Left ventricle myocardium inferior (tissue), 1 donor: ENCODE measurements at places on chromosomes 13 and 19. TPM values are rescaled to one million over a fixed set of nuclear protein-coding genes. Genes with fewer than 3 reads are reported as not detected.
A peak's percentile ranks its signal among the peaks of the same experiment; 100 is the strongest.

DNA sequence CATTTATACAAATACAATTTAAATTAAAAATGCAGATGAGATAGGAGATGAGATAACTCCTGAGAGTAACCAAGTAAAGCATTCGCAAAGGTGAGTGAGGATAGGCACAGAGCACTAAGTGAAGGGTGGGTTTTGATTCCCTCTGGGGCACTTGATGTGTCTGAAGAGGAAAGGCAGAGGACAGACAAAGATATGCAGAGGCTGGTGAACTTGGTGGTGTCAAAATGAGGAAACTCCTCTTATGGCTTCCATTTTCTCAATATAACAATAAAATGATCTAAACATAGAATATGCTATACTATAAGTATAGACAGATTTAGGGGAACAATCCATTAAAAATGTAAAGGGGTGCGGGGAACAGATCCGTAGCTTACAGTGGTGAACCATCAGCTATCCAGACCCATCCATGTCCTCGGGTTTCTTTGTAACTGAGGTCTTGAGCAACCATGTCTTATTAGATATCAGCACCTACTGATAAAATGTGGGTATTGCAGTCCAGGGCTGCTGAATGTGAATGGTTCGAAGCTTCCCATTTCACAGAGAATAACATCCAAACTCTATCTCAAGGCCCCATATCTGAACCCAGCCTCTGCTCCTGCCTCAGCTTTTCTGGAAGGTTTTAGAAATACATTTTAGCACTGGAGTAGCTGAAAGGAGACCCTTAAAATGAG lies 73.9 kb upstream of the SLC10A2 start:
- no peaks in the 10 kb centered on the region for H3K4me1 ChIP-seq
- no peak for DNase-seq
- H3K36me3 ChIP-seq: no peaks in the 10 kb centered on the region
- no peak overlapping the region for H3K4me3 ChIP-seq
- H3K27me3 ChIP-seq: no peaks in the 10 kb centered on the region
- H3K27ac ChIP-seq: no peak overlapping the region

DNA sequence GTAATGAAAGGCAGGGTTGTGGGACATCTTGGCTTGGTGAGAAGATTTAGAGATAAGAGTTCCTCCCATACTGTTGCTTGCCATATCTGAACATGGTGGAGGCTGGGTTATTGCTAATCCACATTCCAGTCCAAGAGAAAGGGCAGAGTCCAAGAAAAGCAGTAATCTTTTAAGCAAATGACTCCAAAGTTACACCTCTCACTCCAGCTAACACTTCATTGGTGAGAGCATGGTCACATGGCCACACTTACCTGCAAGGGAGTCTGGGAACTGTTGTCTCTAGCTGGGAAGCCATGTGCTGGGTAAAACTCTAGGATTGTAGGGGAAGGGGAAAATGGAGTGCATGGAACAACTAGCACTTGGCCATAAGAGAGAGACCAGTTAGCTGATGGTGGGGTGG lies 5.6 kb downstream of the C19orf81 start:
- DNase-seq: no peak
- peaks cover 16% of the 10 kb centered on the region for H3K4me1 ChIP-seq
- H3K27me3 ChIP-seq: peaks cover 97% of the 10 kb centered on the region
- H3K36me3 ChIP-seq: no peaks in the 10 kb centered on the region
- no peak overlapping the region for H3K4me3 ChIP-seq

DNA sequence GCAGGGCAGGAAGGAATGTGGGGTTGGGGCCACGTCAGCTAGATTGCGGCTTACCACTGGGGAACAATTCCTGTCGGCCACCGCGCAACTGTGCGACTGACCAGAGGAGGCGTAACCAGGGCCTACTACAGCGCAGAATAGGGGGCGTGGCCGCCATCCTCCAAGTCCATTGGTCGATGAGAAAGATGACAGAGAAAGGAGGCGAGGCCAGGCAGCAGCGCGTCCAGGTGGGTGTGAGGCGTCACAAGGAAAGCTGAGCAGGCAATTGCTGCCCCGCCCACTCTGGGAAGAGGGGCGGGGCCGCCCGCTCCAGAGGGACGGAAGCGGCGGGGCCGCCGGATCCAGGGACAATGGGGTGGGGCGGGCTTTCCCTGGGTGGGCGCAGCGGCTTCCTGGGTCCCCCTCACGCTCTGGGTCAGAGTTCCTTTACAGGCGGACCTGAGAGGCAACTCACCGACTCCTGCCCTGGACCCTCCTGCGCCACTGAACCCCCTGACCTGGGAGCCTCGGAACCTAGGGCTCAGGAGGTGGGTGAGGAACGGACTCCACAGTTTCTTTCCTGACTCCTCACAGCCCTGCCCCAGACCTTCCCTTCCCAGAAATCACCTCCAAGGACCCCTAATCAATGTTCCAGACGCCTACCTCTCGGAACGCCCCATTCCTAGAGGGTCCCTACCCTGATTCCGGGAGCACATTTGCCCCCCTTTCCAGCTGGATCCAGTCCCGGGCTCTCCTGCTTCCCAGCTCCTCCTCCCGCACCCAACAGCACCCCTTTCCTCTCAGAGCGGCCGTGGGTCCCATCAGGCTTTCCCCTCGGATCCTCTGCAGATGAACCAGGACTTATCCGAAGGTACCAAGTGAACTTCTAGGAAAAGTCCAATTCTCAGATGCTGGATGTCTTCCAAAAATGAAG lies 101.5 kb upstream of the ZNF492 start:
- peak overlapping the region; percentile 2 for H3K27ac ChIP-seq
- H3K27me3 ChIP-seq: peaks cover 44% of the 10 kb centered on the region
- no peaks in the 10 kb centered on the region for H3K4me1 ChIP-seq
- H3K4me3 ChIP-seq: peak overlapping the region; percentile 58
- H3K36me3 ChIP-seq: no peaks in the 10 kb centered on the region
- peak; percentile 64 for DNase-seq

WASF3 gene
- total RNA-seq: 12.6 TPM

- H3K27ac ChIP-seq: no peak overlapping the region
- DNase-seq: no peak
- peaks cover 52% of the 10 kb centered on the region for H3K27me3 ChIP-seq
- H3K36me3 ChIP-seq: no peaks in the 10 kb centered on the region
- H3K4me3 ChIP-seq: no peak overlapping the region
Observed at GRCh38 chr19:46271481-46272197, 25.2 kb upstream of the HIF3A start.

ZNF254 gene
- 8.4 TPM for total RNA-seq

- no peaks in the 10 kb centered on the region for H3K27me3 ChIP-seq
- no peaks in the 10 kb centered on the region for H3K4me1 ChIP-seq
- no peaks in the 10 kb centered on the region for H3K36me3 ChIP-seq
- no peak overlapping the region for H3K4me3 ChIP-seq
Observed at GRCh38 chr13:73593199-73593765, 534.5 kb downstream of the KLF5 start.

GRCh38 chr13:74171641-74172040 lies 37.4 kb upstream of the KLF12 start:
- no peak overlapping the region for H3K27ac ChIP-seq
- no peak overlapping the region for H3K4me3 ChIP-seq

GRCh38 chr19:4023600-4024398 lies 16.3 kb downstream of the PIAS4 start:
- peak overlapping the region; percentile 36 for H3K4me3 ChIP-seq
- no peaks in the 10 kb centered on the region for H3K27me3 ChIP-seq
- H3K4me1 ChIP-seq: peaks cover 29% of the 10 kb centered on the region
- peak overlapping the region; percentile 77 for H3K27ac ChIP-seq
- peak; percentile 47 for DNase-seq

- peaks cover 10% of the 10 kb centered on the region for H3K4me1 ChIP-seq
- no peak overlapping the region for H3K27ac ChIP-seq
- no peak for DNase-seq
- H3K27me3 ChIP-seq: peaks cover 8% of the 10 kb centered on the region
- no peak overlapping the region for H3K4me3 ChIP-seq
Observed at GRCh38 chr13:95388420-95389079, 87.3 kb upstream of the ABCC4 start.

CLC gene
- not detected for total RNA-seq

DNA sequence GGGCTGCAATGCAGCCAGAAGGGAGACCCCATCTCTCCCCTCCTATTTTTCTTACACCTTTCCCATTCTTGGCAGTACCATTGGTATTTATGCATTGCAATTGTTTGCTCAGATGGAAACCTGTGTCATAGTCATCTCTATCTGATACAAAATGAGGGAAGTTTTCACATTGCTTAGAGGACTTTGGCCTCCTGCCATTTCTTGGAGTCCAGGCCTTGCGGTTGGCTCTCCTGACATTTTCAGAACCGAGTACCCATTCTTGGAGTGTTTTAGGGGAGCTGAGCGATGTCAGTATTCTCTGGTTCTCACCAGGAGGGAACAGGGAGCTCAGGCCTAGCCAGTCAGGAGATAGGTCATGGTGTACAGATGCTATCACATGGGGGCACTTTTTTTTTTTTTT lies 1.5 kb downstream of the SIN3B start:
- H3K27ac ChIP-seq: peak overlapping the region; percentile 86
- H3K27me3 ChIP-seq: no peaks in the 10 kb centered on the region

GRCh38 chr13:59203855-59204254 lies 959.9 kb downstream of the DIAPH3 start:
- no peaks in the 10 kb centered on the region for H3K4me1 ChIP-seq
- H3K27ac ChIP-seq: no peak overlapping the region
- no peak for DNase-seq
- no peaks in the 10 kb centered on the region for H3K36me3 ChIP-seq
- H3K27me3 ChIP-seq: no peaks in the 10 kb centered on the region

GRCh38 chr19:32343550-32344262 lies 1.7 kb upstream of the ZNF507 start:
- H3K4me1 ChIP-seq: peaks cover 36% of the 10 kb centered on the region
- no peak overlapping the region for H3K4me3 ChIP-seq
- no peak overlapping the region for H3K27ac ChIP-seq

DNA sequence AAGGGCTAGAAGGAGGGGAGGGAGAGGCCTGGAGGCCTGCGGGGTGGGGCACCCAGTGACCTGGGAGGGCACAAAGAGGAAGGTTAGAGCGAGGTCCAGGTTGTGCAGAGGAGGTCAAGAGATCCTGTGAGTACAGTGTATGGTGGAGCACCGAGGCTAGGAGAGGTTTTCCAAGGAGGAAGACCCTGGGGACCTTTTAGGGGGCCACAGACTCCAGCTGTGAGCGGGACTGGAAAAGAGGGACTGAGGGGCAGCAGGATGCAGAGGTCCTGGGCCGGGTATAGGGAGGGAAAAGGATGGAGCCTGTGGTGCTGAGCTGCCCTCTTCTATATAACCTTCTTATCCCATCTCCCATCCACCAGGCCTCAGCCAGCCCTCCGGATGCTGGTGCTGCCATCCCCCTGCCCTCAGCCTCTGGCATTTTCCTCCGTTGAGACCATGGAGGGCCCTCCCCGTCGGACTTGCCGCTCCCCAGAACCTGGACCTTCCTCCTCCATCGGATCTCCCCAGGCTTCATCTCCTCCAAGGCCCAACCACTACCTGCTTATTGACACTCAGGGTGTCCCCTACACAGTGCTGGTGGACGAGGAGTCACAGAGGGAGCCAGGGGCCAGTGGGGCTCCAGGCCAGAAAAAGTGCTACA lies 863 bp downstream of the ZNF581 start:
- peak overlapping the region; percentile 93 for H3K4me3 ChIP-seq
- no peak for DNase-seq
- H3K27ac ChIP-seq: peak overlapping the region; percentile 95
- peaks cover 85% of the 10 kb centered on the region for H3K4me1 ChIP-seq
- no peaks in the 10 kb centered on the region for H3K27me3 ChIP-seq
- H3K36me3 ChIP-seq: peaks cover 10% of the 10 kb centered on the region

ADGRL1 gene
- 16.1 TPM for total RNA-seq

MEIOSIN gene
- total RNA-seq: not detected

OR7A5 gene
- not detected for total RNA-seq

- H3K4me1 ChIP-seq: peaks cover 70% of the 10 kb centered on the region
- peaks cover 21% of the 10 kb centered on the region for H3K36me3 ChIP-seq
- H3K27ac ChIP-seq: peak overlapping the region; percentile 88
- peak overlapping the region; percentile 7 for H3K4me3 ChIP-seq
- DNase-seq: no peak
Observed at GRCh38 chr19:18157465-18158063, 4.6 kb downstream of the PIK3R2 start.

DNA sequence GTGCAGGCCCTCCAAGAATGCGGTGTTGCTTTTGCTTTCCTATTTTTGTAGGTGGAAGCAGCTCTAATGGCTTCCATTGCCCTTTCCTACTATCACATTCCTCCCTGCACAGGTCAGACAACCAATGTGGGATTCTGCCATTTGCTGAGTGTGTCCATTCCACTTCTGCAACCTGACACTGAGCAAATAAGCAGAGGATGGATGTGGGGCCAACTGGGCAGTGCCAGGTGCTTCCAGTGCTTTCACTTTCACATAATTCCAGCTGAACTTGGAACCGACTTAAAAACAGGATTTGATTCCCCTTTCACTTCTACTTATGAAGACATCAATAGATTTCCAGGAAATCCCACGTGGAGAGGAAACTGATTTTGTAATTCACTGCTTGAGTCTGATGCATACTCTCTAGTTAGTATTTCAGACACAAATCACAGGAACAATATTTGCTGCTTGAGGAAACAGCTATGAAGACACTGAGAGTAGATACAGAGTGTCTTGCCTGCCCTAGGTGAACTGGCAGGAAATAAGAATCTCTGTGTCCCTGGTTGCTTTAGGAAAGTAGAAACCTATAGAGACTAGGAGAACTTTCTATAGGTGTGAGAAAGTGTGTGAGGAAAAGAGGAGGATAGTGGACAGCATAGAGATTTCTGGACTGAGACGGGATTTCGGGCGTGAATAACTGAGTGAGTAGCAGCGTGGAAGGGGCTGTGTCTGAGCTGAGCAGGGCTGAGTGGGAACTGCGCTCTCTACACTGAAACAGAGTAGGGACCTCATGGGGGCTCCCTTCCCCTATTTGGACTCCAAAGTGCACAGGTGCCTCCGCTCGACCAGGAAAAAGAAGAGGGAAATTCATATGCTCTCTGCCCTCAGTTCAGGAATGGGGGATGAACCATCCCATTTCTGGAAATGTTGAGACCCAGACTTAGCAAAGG lies 22.5 kb downstream of the LGALS16 start:
- H3K36me3 ChIP-seq: no peaks in the 10 kb centered on the region
- no peak overlapping the region for H3K27ac ChIP-seq

GRCh38 chr19:49896863-49897621 lies at the start of gene IL4I1:
Gene IL4I1 (minus strand): TSS chr19:49896887. CDS start chr19:49896160, 727 bp downstream.
- DNase-seq: no peak
- peaks cover 10% of the 10 kb centered on the region for H3K4me1 ChIP-seq
- peaks cover 11% of the 10 kb centered on the region for H3K27me3 ChIP-seq
- peak within 1 kb of the TSS; percentile 42 for H3K27ac ChIP-seq
- no peaks in the 10 kb centered on the region for H3K36me3 ChIP-seq

ADGRE3 gene
- total RNA-seq: not detected
